ENCODE measurements at places on chromosomes 5 and 9.

DNA sequence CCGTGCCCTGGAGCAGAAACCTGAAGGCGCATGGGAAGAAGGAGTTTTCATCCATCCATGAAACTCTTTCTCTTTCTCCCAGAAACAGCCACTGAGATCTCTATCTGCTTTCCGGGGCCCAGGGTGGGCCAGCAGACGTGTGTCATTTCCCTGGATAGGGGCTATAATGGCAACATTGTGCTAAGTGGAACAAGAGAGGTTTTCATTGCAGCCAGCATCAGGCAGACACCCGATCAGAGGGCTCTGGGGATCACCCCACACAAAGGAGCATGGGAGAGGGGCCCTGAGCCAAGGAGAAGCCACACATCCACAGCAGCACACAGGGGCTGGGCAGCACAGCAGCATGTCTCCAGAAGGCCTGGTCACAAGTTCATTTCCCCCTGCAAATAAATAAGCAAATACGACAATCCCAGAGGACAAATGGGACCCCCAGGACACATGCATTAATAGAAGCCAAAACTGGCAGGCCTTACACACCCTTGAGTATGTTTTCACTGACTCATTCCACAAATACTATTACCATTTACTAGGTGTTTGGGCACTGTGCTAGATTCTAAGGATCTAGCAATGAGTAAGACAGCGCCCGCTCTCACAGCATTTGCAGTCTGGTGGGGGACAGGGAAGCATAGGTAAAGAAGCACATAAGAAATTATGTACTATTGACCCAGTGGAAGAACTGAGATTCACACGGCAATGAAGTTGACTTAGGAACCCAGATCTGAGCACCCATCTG lies 4.3 kb upstream of the AFAP1L1 start:
- DNase-seq: no peak

GRCh38 chr5:127216898-127217675 lies 73.5 kb upstream of the MEGF10 start:
- DNase-seq: no peak

- DNase-seq: no peak
Measured at GRCh38 chr9:23824830-23825591, 1.0 kb downstream of the ELAVL2 start.

DNA sequence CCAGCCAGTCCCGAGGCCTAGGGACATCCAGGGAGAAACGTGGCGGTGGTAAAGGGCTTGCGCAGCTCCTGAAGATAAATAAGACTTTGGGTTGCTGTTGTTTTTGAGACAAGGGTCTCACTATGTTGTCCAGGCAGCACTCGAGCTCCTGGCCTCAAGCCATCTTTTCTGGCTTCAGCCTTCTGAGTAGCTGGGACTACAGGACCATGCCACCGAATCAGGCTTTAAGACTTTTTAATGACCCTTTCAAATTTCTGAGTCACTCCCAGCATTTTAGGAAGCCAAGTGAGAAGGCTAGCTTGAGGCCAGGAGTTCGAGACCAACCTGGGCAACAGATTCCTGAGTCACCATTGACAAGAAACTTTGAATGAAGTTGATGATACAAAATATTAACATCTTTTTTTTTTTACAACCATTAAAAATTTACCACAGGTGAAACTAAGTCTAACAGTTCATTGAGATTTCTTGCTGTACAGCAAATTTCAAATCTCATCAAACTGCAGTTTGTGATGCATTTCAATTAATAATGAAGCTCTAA lies 817 bp upstream of the GNE start:
- DNase-seq: no peak

- DNase-seq: no peak
Measured at GRCh38 chr5:128645581-128645980, 107.5 kb upstream of the FBN2 start.

GRCh38 chr5:85906460-85906859 lies 711.3 kb upstream of the COX7C start:
- DNase-seq: no peak

DNA sequence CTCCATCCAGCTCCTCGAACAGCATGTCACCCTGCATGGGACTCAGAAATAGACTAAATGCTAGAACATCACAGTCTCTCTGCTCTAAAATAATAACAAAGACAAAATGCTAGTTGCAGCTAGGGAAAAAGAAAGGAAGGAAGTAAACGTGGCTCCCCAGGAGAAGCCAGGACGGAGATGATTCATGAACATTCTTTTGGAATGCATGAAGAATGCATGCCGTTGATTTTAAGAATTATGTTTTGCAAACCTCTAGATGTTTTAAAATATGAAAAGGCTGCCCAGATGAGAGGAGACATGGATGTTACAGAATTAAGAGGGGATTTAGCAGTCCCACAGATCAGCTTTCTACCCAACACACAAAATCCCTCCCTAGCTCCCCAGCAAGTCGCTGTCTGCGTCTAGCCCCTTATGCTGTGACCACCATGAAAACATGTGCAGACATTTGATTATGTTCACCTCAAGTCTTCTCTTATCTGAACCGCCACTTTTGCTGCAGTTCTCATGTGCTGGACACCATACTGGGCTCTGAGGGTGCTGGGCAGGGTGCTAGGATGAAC lies 139.4 kb upstream of the LMX1B start:
- DNase-seq: no peak

- DNase-seq: no peak
Measured at GRCh38 chr5:125257057-125257972, 510.9 kb upstream of the ZNF608 start.

DNA sequence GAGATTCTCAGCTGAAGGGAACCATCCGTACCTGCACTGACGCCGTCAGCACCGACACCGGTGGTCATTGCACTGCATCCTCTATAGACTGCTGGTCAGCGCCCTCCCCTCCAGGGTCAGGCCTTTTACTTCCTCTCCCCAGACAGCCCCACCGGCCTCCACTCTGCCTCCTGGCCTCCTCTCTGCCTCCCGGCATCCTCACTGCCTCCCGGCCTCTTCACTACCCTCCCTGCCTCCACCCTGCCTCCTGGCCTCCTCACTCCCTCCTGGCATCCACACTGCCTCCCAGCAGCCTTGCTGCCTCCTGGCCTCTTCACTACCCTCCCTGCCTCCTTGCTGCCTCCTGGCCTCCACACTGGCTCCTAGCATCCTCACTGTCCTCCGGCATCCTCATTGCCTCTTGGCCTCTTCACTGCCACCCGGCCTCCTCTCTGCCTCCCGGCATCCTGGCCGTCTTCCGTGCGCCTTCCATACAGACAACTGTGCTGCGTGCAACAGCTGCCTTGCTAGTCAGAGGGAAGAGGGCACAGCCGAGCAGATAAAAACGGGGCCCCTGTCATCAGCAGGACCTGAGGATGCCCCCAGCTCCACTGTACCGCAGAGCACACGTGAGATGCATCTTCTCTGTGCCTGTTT lies 62.0 kb downstream of the VAV2 start:
- no peak for DNase-seq
